ENCODE measurements at places on chromosomes 2 and 18. TPM values are rescaled to one million over a fixed set of nuclear protein-coding genes. Genes with fewer than 3 reads are reported as not detected.

Gene MYL12A
- polyA plus RNA-seq = 3,569 TPM

Gene FKBP1B
- polyA plus RNA-seq = 2.3 TPM

GRCh38 chr2:222499226-222499625 lies 74.9 kb downstream of the SGPP2 start:
- DNase-seq = no peak

DNA sequence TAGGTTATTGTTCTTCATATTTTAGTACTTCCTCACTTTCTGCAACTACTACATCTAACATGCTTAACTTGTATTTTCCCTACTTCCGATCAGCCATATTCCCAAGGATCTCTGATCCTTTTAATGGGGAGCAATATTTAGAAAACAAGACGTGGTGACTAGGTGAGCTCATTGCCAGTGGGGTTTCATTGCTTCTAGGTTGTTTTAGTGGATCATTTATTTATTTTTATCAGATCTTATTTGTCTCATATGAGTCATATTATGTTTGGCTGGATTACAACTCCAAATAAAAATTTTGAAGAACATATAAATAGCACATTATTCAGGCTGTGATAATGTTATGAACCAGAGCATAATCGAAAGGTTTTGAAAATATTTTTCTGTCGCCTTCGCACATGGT lies 480.9 kb upstream of the TMEFF2 start:
- no peak for DNase-seq

DNA sequence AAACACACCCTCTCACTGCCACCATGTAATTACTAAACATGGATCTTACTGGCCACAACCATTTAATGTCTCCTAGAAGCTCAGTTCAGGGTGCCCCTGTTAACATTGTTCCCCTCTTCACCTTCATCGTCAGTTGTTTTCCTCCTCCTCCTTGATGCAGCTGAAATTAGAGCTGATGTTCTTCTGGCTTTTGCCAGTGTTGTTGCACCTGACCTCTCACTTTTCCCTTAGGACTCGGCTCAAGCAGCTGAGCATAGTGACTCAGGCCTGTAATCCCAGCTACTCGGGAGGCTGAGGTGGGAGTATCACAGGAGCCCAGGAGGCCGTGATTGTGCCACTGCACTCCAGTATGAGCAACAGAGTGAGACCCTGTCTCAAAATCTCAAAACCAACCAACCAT lies 70.8 kb downstream of the ACSL3 start:
- DNase-seq = no peak

GRCh38 chr2:25131567-25132298 lies 36.6 kb downstream of the POMC start:
- no peak for DNase-seq

Data from CD4-positive, alpha-beta memory T cell (primary cell).